ENCODE measurements at places on chromosomes 13 and 19.
A peak's percentile ranks its signal among the peaks of the same experiment; 100 is the strongest.

DNA sequence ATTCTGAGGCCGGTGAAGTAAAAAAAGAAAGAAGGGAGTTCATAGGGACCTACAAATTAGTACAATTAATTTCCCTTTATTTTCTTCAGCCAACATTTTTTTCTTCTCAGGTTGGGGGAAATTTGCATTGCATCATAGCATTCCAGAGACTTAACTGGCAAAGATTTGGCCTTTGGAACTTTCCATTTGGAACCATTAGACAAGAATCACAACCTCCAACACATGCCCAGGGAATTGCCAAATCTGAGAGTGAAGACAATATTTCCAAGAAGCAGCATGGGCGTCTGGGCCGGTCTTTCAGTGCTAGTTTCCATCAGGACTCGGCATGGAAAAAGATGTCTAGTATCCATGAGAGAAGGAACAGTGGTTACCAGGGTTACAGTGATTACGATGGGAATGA is 6.4 kb upstream of the ERCC5 start:
- no peak for DNase-seq

DNA sequence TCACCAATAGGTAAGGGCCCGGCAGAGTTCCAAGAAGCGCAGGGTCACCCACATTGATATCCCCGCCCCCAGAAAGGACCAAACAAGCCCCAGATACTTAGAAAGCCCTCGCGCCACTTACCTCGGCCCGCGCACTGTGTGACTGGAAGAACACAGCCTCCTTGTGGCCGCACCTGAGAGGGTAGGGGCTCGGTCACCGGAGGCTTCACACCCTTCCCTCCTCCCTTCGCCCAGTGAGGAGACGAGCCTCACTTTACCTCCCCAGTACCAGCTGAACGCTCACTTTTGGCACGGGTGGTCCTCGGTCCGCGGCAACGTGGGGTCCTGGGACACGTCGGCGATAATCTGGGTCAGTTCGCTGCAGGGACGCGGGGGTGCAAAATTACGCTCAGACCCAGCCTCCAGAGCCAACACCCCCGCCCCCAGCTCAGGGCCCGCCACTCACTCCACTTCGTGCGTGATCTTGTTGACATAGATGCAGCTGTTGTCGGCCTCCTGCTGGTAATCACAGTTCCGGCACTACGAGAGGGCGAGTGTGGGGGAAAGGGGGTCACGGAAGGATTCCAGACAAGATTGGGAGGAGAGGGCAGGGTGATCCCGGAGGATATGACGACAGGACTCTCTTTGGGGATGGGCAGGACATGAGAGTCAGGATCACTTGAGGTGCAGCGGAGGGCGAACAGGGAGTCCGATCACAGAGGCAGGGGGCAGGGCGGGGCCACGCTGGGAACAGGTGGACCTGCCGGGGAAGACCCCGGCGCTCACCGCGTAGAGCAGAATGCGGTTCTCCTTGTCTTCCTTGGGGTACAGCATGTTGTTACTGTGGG is 568 bp downstream of the POLR2I start:
- no peak for DNase-seq

- no peak for DNase-seq
Measured at GRCh38 chr13:47705185-47705584, 295.9 kb downstream of the SUCLA2 start.

- DNase-seq = peak; percentile 44
Measured at GRCh38 chr19:17337675-17338432, 501 bp downstream of the GTPBP3 start.

DNA sequence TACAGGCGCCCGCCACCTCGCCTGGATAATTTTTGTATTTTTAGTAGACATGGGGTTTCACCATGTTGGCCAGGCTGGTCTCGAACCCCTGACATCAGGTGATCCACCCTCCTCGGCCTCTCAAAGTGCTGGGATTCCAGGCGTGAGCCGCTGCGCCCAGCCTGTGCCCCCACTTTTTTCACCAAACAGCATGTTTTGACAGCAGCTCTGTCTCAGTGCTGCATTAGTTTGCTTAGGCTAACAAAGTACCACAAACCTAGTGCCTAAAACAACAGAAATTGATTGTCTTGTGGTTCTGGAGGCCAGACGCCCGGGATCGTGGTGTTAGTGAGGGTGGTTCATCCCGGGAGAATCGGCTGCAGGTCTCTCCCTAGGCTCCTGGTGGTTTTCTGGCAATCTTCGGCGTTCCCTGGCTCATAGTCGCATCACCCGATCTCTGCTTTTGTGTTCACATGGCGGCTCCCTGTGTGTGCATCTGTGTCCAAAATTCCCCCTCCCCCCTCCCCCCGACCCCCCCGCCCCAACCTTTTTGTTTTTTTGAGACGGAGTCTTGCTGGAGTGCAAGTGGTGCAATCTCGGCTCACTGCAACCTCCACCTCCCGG is 30.0 kb downstream of the MYH14 start:
- no peak for DNase-seq

DNA sequence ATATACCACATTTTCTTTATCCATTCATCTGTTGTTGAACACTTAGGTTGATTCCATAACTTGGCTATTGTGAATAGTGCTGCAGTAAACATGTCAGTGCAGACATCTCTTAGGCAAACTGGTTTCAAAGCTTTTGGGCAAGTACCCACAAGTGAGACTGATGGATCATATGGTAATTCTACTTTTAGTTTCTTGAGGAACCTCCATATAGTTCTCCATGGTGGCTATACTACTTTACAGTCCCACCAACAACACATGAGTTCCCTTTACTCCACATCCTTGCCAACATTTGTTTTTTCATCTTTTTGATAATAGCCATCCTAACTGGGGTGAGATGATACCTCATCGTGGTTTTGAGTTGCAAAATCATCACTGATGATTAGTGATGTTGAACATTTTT is 8.5 kb downstream of the CYSLTR2 start:
- DNase-seq = no peak

DNA sequence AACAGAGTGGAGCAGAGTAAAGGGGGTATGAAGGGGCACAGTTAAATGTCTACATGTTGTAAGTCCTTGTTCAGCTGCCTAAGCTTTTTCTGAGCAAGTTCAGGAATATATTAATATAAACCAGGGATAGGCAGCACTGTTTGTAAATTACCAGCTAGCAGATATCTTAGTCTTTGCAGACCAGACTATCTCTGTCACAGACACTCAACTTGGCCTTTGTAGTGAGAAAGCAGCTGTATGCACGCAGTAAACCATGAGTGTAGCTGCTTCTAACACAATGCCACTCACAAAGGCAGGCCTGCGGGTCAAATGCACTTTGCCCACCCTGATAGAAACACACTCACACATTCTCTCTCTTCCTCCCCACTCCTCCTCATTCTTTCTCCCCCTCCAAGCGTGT is 1016.9 kb downstream of the UQCRFS1 start:
- no peak for DNase-seq

DNA sequence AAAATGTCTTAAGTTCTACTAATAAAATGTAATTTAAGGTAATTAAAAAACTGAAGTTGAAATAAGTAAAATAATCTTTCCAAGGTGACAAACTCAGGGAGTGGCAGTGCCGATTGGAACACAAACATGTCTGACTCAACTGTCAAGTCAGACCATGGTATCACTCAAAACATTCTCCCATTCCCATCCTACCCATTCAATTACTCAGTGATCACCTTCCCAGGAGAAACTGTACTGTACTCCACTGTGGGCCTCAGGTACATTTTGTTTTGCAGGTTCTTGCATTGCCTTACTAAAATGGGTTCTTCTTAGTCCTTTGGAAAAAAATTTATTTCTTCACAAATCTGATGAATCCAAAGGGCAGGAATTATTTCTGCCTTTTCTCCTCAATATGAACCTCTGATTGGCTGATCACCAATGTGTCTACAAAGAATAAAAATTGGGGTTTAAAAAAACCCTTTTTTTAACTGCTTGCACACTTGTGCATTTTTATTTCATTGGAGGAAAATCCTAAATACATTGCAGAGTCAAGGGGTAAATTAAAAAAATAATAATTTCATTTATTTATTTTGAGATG is 96.8 kb downstream of the ZNF429 start:
- DNase-seq = no peak

- DNase-seq = no peak
Measured at GRCh38 chr19:3625996-3626472, 556 bp downstream of the CACTIN start.

GRCh38 chr19:49157445-49158224 is at the start of gene TRPM4:
Gene TRPM4, plus strand, starts transcription at chr19:49157792. Its CDS starts 75 bp downstream, at chr19:49157867.
- peak; percentile 80 for DNase-seq

- DNase-seq = no peak
Measured at GRCh38 chr19:38033658-38034491, 126.9 kb downstream of the SIPA1L3 start.

GRCh38 chr19:3968556-3969434 is 2.1 kb downstream of the DAPK3 start:
- DNase-seq = peak; percentile 80

DNA sequence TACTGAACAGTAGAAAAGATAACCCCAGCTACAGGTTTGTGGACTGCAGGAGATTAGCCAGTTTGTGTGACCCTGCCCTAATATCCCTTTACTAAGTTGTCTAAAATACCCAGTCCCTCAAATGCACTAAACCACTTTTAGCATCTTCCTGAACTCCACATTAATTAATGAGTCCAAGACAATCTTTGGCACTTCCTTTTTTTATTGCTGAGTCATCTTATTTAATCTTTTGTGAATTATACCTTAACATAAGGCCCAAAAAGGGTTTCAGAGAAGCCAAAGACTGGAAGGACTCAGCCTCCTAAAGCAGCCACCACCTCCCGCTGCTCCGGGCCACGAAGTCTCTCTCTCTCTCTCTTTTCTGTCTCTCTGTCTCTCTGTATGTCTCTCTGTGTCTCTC is 48.8 kb upstream of the PDCD5 start:
- no peak for DNase-seq

- DNase-seq = no peak
Measured at GRCh38 chr13:23612182-23612581, 42.0 kb downstream of the TNFRSF19 start.

DNA sequence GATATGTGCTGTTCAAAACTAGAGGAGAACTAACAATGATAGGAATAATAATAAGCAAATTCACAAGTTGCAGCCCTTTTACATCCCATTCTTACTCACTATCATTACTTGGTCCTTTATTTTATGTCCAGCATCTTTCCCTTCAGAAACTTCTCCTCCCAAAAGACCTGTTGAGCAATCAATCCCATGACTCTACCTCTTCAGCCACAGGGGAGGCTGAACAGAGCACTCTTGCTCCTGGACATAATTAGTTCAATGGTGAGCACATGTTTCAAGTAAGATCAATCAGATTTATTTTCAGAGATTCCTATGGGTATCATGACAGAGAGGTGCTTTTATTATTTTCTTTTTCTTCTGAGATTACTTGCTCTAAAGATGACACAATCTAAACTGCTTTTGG is 260.0 kb downstream of the COG6 start:
- no peak for DNase-seq

DNA sequence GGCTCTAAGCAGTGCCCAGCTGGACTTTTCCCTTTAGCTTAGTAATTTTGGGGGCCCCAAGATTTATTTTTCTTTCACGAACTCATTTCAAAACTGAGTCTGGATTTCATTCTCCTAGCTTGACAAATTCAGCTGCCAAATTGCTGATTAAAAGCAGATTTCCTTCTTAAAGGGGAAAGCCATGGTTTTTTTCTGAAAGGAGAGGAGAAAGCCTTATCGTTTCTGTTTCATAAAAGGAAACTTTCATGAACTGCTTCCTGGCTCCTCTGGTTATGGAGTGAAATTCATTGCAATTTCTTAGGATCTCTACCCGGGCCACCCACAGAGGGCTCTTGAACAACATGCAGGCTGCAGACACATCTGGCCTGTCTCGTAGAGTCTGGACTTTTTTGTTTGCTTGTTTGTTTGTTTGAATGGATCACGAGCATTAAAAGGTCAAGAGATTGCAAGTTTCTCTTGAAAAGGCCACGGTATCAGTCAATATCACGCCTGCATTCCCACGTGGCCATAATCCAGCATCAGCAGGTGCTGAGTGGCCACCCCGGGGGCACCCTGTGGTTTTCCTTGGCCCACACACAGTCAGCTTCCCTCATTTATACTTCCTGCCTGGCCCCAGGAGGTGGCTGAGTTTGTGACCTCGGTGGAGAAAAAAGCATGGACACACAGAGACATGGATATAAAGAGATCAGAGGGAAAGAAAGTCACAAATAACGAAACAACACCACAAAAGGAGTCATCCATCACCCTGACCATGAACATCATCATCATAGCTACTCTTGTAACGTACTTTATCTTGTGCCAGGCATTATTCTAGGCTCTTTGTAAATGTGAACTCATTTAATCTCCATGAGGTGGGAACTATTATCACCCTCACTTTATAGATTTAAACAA is 10.5 kb upstream of the KLK4 start:
- no peak for DNase-seq

- DNase-seq = no peak
Measured at GRCh38 chr13:44410328-44410859, 36.8 kb downstream of the SERP2 start.

- no peak for DNase-seq
Measured at GRCh38 chr13:110636053-110636475, 20.7 kb downstream of the NAXD start.

- DNase-seq = no peak
Measured at GRCh38 chr19:10189616-10190015, 5.1 kb downstream of the DNMT1 start.

DNA sequence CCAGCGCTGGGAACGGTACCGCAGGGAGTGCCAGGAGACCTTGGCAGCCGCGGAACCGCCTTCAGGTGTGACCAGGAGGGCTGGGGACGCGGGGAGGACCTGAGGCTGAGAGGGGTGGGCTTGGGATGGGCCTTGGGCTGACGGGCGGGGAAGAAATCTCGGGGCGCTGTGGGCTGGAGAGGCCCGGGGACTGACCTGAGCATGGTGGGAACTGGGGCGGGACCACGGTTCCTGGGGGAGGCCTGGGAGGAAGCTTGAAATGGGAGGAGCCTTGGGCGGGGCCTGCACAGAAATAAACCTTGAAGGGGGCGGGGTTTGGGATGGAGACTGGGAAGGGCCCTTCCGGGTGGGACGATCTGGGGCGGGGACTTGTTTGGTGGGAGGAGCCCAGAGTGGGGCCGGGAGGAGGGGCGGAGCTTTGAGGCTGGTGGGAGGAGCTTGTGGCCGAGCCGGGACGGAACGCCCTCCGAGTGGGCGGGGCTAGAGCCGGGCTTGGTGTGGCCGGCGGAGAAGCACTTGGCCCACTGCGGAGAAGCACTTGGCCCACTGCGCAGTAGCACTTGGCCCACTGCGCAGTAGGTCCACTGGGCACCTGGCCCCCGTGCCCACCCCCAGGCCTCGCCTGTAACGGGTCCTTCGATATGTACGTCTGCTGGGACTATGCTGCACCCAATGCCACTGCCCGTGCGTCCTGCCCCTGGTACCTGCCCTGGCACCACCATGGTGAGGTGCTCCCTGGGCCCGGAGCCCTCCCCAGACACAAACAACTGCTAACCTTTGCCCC is 2.8 kb downstream of the GIPR start:
- peak; percentile 100 for DNase-seq

- DNase-seq = no peak
Measured at GRCh38 chr13:80824229-80824628, 483.3 kb upstream of the SPRY2 start.

- DNase-seq = no peak
Measured at GRCh38 chr19:51076631-51077213, 6.0 kb downstream of the KLK14 start.

GRCh38 chr13:95056266-95056665 is 245.0 kb downstream of the ABCC4 start:
- no peak for DNase-seq

Data from HEK293T (cell line).